ENCODE measurements at places on chromosomes 13 and 19. TPM values are rescaled to one million over a fixed set of nuclear protein-coding genes. Genes with fewer than 3 reads are reported as not detected.
A peak's percentile ranks its signal among the peaks of the same experiment; 100 is the strongest.

GRCh38 chr19:1254530-1255185 lies 6.3 kb downstream of the MIDN start:
- H3K4me3 ChIP-seq, result no peak overlapping the region
- DNase-seq, result no peak
- H3K27ac ChIP-seq, result peak overlapping the region; percentile 89
- no peaks in the 10 kb centered on the region for H3K27me3 ChIP-seq
- H3K36me3 ChIP-seq, result peaks cover 24% of the 10 kb centered on the region

- no peak overlapping the region for H3K4me3 ChIP-seq
- no peaks in the 10 kb centered on the region for H3K4me1 ChIP-seq
- H3K27ac ChIP-seq, result no peak overlapping the region
- no peak for DNase-seq
Measured at GRCh38 chr19:14218620-14219330, 12.8 kb upstream of the ADGRL1 start.

The MISP3 gene
- total RNA-seq, result 0.70 TPM

The TSHZ3 gene
- 7.9 TPM for total RNA-seq

All from astrocyte (in vitro differentiated cells and primary cell).